Stimulated activated CD4-positive, alpha-beta T cell treated with anti-CD3 and anti-CD28 coated beads, Interleukin-15, amount 100 ng/mL, for 48 hours (primary cell): ENCODE measurements at places on chromosomes 11 and 22.

GRCh38 chr11:11218629-11218986 lies 134.4 kb downstream of the CSNK2A3 start:
- no peak for DNase-seq

GRCh38 chr11:26109658-26110368 lies 222.1 kb upstream of the ANO3 start:
- DNase-seq = no peak

DNA sequence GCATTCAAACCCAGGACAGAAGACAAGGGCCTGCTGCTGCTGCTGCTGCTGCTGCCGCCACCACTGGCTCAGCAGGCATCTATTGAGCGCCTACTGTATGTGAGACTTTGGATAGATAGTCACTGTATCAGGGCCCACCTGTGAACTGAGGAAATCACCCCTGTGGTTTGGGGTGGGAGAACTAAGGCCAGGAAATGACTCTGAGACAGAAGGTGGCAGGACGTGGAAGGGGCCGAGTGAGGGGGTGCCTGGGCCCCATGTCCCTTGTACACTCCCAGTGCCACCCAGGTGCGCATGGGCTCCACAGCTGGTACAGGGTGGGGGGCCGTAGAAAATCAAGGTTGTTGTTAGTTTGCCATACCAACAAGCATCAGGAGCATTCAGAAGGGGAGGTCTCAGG lies 50.6 kb downstream of the ARHGAP8 start:
- no peak for DNase-seq

GRCh38 chr11:25928076-25928475 lies 403.9 kb upstream of the ANO3 start:
- DNase-seq = no peak

DNA sequence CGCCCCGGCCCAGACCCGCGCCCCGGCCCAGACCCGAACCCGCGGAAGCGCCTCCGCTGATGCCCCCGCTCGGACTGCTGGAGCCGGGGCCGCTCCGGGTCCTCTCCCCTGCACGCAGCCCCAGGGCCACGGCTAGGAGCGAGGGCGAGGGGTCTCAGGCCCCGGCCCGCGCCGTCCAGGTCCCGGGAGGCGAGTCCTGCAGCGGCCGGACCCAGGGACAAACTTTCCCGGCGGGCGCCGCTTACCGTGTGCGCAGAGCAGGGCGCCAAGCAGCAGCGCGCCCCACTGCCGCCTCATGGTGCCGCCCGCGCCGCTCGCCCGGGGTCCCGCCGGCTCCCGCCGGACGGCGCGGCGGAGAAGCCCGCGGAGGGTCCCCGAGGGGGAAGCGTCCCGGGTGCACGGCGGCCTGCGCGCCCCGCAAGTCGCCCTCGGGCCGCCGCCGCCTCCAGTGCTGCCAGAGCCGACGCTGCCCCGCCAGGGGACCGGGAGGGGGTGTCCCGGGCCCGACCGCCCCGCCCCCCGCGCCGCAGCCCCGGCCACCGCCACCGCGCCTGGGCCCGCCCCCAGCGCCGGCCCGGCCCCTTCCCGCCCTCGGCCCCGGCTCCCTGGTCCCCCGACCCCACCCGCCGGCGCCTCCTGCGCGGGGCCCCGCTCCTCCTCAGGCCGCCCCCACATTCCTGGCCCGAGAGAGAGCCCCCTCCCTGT lies at the start of gene LRP4:
LRP4 (minus strand) TSS at position 468 of the 705 bp plus-strand sequence; CDS start at position 297, 171 bp downstream.
- peak; percentile 10 for DNase-seq

GRCh38 chr11:14435717-14436512 lies 63.7 kb downstream of the COPB1 start:
- DNase-seq = no peak

DNA sequence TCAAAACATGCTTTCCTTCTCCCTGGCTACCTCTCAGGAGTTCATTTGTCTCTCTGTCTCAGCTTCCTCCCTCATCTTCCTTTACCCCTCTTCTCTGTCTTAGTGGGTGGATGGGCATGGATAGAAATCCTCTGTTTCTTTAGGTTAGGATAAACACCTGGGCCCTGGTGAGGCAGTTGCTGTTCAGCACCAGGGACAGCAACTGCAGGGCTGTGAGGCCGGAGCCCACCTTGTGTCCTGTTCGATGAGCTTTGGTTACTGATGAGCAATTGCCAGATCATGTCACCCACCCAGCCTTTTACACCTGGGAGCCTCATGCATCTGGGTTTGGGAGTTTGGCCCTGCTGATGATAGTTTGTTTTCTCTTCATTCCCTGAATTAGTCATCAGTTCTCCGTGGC lies 6.1 kb upstream of the CRYBB3 start:
- DNase-seq = no peak

DNA sequence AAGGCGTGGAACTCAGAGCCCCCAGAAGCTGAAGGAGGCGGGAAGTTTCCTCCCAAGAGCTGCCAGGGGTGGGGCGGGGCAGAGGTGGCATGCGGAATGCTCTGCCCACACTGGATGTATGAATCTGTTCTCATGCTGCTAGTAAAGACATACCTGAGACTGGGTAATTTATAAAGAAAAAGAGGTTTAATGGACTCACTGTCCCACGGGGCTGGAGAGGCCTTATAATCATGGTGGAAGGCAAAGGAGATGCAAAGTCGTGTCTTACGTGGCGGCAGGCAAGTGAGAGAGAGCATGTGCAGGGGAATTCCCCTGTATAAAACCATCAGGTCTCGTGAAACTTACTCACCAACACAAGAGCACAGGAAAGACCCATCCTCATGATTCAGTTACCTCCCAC lies 57.6 kb downstream of the SMIM38 start:
- DNase-seq = no peak

DNA sequence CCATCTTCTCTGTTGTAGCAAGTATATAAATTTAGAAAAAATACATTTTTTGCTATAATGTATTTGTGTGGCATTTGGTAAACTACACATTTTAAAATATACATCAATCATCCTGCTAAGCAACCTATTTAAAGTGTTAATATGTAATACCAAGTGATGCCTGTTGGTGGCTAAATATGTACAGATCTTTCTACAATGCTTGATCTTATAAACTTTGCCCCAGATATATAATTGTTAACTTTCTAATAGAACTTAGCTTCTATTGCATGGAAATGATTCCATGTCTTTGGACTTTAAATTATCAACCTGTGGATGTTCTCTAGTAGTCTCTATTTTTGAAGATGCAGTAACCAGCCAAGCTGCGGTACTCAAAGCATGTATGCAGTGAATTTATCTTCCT lies 1260.4 kb upstream of the RAG2 start:
- DNase-seq = no peak
